ENCODE measurements at places on chromosomes 7 and 10. TPM values are rescaled to one million over a fixed set of nuclear protein-coding genes. Genes with fewer than 3 reads are reported as not detected.

The ODAD2 gene
- 0.44 TPM for total RNA-seq

The PON1 gene
- not detected for total RNA-seq

The ELFN1 gene
- 3.8 TPM for total RNA-seq

The ZPBP gene
- total RNA-seq, result 0.22 TPM

The IFIT1B gene
- total RNA-seq, result not detected

The CC2D2B gene
- 2.5 TPM for total RNA-seq

The NFKB2 gene
- 62.7 TPM for total RNA-seq

The CPA2 gene
- not detected for total RNA-seq

The P4HA1 gene
- 25.3 TPM for total RNA-seq

The HTR5A gene
- total RNA-seq, result not detected

The PRKG1 gene
- total RNA-seq, result 14.8 TPM

The CDK14 gene
- 33.9 TPM for total RNA-seq

The PLXDC2 gene
- total RNA-seq, result 42.1 TPM

The ATP6V0A4 gene
- total RNA-seq, result 30.5 TPM

The TMEM106B gene
- total RNA-seq, result 50.2 TPM

The TCF7L2 gene
- 32.4 TPM for total RNA-seq

The HMX2 gene
- 0.25 TPM for total RNA-seq

The EPHB6 gene
- 17.4 TPM for total RNA-seq

The POR gene
- 130 TPM for total RNA-seq

The PRKCQ gene
- total RNA-seq, result 17.5 TPM

The TMEM196 gene
- total RNA-seq, result 0.06 TPM

The TDRD1 gene
- total RNA-seq, result 0.88 TPM

The RADIL gene
- 1.0 TPM for total RNA-seq

The RPEL1 gene
- not detected for total RNA-seq

The MKI67 gene
- total RNA-seq, result 2.4 TPM

The MRPL32 gene
- 45.8 TPM for total RNA-seq

The ZNF722 gene
- not detected for total RNA-seq

The ACSM6 gene
- not detected for total RNA-seq

The UPK3BL2 gene
- 21.6 TPM for total RNA-seq

The ICA1 gene
- total RNA-seq, result 41.8 TPM

The DOCK1 gene
- total RNA-seq, result 81.7 TPM

The NRAP gene
- not detected for total RNA-seq

The SDK1 gene
- 38.3 TPM for total RNA-seq

The MRM2 gene
- total RNA-seq, result 25.6 TPM

The MALRD1 gene
- total RNA-seq, result 2.0 TPM

The SSC4D gene
- 2.1 TPM for total RNA-seq

The WIPF3 gene
- 4.5 TPM for total RNA-seq

The DRGX gene
- total RNA-seq, result not detected

The EBLN1 gene
- total RNA-seq, result not detected

The OPN4 gene
- total RNA-seq, result not detected

The MMP21 gene
- total RNA-seq, result 0.13 TPM

The CYP3A4 gene
- not detected for total RNA-seq

The VSTM4 gene
- 8.5 TPM for total RNA-seq

The CLDN15 gene
- 11.9 TPM for total RNA-seq

The FXYD4 gene
- total RNA-seq, result 109 TPM

The MKX gene
- total RNA-seq, result 1.3 TPM

The CHST3 gene
- total RNA-seq, result 31.5 TPM

The GDF2 gene
- not detected for total RNA-seq

The HOXA7 gene
- 31.3 TPM for total RNA-seq

The PIP gene
- total RNA-seq, result 0.47 TPM

The CFTR gene
- 12.8 TPM for total RNA-seq

The LAMTOR4 gene
- total RNA-seq, result 122 TPM

The ADAMTS14 gene
- total RNA-seq, result 0.47 TPM

The MYL10 gene
- not detected for total RNA-seq

The ZNF425 gene
- total RNA-seq, result 2.5 TPM

The SLC13A1 gene
- 10.1 TPM for total RNA-seq

The HOXA3 gene
- 21.2 TPM for total RNA-seq

The PHKG1 gene
- total RNA-seq, result 0.91 TPM

The MMD2 gene
- total RNA-seq, result not detected

Data from kidney (tissue), 22 donors.